CD4-positive, alpha-beta T cell treated with Interleukin-6 for 4 hours (primary cell): ENCODE measurements at places on chromosomes 2 and 18.

- no peak for DNase-seq
Measured at GRCh38 chr2:220767591-220768255, 804.4 kb downstream of the EPHA4 start.

GRCh38 chr2:177599139-177599688 lies 206.6 kb downstream of the AGPS start:
- DNase-seq, result no peak

DNA sequence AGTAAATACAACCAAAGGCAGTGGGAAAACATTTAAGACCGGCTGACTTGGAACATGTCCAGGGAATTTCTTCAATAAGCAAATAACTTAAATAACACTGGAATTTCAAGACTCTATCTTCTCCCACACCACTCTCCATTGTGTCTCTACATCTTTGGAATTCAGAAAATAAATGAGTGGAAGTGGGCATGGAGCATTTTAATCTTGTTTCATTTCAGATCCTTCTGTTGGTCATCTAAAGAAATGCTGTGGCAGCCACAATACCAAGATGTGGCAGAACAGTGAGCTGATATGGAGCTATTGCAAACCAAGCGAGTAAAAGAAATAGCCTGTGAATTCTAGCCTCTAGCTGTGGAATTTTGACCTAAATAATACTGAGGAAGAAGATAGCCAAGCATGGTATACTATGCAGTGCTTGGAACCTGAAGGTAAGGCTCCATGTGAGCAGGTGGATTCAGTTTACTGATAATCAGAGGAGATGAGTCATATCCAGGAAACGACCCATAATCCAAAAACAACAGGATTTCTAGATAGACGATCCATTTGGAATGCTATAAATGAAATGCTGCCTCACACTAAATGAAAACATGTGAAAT lies 157.1 kb upstream of the SCN7A start:
- DNase-seq, result no peak

DNA sequence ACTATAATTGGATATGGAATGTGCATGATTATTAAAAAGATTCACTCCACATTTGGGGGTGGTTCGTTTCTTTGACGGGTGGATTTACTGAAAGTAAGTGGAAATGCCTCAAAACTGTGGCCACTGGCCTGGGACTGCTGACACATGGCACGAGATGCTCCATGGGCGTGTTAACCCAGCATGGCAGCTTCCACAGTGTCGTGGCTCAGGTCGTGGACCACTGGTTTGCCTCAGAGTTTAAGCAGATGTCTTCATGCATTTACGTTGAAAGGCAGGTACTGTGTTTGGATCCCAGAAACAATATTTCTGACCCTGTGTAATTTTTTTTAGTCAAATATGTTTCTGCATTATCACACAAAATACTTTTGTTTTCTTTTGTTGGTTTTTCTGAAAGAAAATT lies 242.0 kb downstream of the GBX2 start:
- no peak for DNase-seq

GRCh38 chr18:35331367-35332087 lies 12.7 kb downstream of the ZNF24 start:
- DNase-seq, result no peak

GRCh38 chr2:210971431-210971830 lies 415.0 kb downstream of the CPS1 start:
- no peak for DNase-seq

DNA sequence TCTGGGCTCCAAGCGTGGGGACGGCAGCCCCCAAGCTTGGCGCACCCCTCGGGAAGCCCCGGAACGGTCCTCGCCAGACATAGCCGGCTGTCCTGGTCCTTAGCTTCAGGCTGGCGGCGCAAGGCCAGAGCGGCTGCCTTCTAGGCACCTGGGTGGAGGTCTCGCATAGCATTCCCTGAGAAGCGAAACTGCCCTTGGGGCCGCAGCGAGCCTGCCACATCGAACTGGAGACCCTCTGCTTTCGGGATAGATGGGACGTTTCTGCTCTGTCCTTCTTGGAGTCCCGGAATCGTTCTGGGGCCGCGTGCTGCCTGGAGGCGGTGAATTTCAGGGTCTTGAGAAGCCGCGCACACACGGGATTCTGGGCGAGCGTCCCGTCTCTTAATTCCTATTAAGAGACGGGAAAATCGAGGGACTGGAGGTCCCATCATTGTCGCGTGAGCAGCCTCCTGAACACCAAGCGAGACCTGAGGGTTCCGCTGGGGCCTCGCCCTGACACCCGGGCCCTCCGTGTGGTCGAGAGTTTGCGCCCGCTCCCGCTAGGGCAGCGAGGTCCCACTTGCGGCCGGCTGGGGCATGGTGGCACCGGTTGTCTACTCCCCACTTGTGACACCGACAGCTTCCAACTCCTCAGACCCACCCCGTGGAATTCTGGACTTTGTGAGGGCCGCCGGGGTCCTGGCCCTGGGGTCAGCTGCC lies 9.7 kb upstream of the EN1 start:
- no peak for DNase-seq

- DNase-seq, result no peak
Measured at GRCh38 chr2:174824068-174824467, 59.8 kb upstream of the CHRNA1 start.

DNA sequence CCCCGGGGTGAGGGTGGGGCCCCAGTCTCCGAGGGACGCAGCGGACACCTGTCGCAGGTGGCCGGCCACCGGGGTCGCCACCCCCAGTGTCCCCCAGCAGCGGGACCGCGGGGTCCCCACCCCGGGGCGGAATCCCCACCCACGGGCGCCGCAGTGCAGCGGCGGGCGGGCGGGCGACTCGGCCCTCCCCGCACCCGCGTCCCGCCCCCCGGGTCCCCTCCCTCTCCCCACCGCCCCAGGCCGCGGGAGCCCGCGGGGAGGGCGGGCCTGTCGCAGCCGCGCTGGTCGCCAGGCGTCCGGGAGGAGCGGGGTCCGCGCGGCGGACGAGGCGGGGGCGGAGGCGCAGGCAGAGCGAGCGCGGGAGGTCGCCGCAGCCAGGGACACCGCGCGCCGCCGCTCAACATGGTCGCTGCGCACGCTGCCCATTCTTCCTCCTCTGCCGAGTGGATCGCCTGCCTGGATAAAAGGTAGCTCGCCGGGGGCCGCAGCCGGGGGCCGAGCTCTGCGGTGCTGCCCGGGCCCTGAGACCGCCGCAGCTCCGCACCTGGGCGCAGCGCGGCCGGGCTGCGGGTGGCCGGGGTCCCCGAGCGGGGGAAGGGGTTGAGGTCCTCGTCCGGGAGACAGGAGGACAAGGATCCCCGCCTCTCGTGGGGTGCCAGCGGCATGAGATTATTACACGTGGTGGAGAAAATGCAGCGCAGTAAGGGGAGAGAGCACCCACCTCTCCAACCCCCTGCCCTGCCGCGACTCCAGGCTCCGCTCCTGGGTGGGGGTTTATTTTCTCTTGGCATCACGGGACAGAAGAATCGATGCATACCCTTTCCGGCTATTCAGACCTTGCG lies at the start of gene RAPGEF4:
Gene RAPGEF4, plus strand, starts transcription at position 264 of the 842 bp plus-strand sequence. Its CDS starts 139 bp downstream, at position 403.
- DNase-seq, result no peak

- no peak for DNase-seq
Measured at GRCh38 chr2:74764429-74765272, 69.3 kb upstream of the HK2 start.
